ENCODE measurements at places on chromosomes 2 and 18.

- DNase-seq = peak; percentile 89
Observed at GRCh38 chr2:211367293-211367692, 810.9 kb downstream of the CPS1 start.

- DNase-seq = no peak
Observed at GRCh38 chr2:67713376-67713775, 316.2 kb downstream of the ETAA1 start.

GRCh38 chr18:40930211-40930882 is 1024.7 kb upstream of the PIK3C3 start:
- no peak for DNase-seq

DNA sequence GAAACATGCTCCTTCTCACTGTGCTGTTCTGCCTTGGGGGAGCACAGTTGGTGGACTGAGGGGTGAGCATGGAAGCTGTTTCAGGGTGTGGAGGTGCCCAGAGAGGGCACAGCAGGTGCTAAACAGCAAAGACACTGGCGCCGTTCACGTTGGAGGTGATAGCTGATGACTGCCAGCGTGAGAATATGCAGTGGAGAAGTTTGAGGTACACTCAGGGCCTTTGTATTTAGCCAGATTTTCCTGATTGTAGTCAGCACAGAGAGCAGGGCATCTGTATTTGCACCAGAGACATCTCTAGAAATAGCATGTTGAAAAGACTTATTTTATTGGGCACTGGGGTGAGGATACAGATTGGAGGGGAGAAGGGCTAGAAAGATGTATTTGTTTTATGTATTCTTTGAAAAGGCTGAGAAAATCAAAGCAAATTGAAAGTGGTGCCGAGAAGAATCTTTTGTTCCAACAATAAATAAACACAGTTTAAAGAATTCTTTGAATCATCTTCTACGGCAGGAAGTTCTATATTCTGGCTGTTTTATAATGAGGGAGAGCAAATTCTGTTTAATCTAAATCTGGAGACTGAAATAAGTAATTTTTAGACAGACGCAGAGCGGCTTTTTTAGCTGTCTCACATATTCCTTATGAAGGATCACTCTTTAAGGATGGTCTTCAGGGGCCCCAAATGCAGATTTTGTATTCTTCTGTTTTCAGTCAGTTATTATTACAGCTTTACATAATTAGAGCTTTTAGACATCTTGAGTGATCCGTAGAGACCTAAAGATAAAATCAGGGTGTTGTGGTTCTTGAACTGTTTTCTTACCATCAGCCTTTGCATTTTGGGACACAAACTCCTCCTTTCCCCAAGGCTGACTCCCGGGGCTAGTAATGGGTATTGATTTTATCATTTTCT is 7.1 kb downstream of the ZNF532 start:
- no peak for DNase-seq

DNA sequence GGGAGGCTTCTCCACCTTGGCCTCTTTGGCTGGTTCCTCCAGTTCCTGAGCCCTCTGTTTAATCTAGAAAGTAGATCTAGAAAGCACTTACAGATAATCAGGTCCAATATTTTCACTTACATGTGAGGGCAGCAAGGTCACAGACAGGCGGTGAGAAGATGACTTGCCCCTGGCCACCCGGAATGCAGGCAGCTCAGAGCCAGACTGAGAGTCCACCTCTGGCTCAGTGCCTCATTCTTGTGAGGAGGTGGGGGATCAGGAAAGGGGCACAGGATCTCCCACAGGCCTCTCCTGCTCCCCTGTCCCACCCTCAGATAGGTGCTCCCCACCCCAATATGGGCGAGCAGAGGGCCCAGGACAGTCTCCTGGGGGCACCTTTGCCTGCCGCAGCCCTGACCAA is 5.8 kb downstream of the WNT6 start:
- DNase-seq = no peak

- no peak for DNase-seq
Observed at GRCh38 chr2:64913357-64913869, 75.8 kb upstream of the SLC1A4 start.

DNA sequence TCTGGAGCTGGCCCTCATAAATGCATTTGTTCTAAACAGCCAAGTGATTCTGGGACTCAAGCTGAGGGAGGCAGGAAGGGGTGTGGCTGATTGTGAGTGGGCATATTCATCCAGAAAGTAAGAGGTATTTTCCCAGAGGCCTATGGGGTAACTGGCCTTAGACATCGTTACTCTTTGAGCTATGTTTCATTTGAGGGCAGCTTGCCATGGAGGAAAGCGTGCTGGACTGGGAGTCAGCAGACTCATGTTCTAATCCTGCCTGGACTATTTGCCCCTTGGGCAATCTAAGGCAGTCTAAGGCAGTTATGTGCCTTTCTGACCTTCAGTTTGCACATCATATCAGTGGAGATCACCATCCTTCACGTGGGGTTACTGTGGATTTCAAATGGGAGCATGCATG is 93.5 kb upstream of the SLC14A2 start:
- DNase-seq = peak; percentile 59

DNA sequence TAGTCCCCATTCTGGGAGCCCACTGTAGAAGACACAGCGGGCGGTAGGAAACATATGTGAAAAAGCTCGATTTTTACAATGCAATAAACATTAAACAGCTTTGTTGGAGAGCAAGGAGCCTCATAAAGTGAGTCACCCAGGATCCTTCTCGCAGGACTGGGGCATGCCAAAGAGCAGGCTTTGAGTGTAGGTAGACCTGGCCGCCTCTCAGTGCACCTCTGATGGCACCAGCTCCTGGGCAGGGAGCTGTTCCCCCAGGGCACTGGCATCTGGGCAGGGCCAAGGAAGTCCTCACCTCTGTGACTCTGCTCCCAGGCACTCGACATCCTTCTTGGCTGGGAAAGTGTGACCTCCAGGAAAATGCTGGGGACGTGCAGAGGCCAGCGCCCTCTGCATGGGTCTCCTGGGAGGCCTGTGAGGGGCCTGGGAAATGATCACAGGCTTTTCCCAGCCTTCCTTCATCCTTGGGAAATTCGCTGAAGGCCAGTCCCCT is 94.2 kb downstream of the POLR1A start:
- peak; percentile 36 for DNase-seq

- DNase-seq = no peak
Observed at GRCh38 chr2:160087854-160088745, 25.7 kb upstream of the PLA2R1 start.

GRCh38 chr2:235829726-235830125 is 335.9 kb downstream of the AGAP1 start:
- no peak for DNase-seq

DNA sequence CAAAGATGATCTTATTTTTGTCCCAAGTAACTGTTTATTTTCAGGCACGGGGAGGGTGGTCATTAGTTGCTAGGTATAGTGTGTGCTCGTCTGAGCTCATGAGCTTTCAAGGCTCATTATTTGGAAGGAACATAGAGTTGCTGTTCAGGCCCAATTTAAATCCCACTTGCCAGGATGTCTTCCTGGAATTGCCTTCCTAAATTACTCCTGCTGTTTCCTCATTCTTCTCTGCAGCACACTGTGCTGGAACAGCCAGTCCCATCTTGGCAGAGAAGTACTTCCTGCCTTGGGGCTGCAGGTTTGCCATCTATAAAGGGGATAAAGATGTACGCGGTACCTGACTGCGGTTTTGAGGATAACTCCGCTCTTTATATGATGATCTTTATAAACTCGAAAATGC is 37.3 kb downstream of the GREB1 start:
- no peak for DNase-seq

DNA sequence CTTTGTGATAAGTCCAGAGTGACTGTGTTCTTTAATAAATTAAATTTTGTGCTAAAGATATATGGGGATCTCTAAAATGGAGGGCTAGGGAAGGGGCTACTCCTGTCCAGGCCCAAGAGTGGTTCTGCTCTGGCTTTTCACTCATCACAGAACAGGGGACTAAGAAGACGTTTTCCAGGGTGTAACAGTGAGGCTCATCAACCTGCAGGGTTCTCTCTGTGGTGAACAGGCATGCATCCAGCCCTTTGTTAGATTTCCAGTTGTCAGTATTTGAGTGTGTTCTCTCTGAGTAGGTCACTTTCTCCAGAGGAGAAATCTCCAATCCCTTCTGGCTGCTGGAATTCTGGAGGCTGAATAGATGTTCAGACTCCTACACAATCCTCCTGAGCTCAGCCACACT is 408.9 kb downstream of the PLCL1 start:
- no peak for DNase-seq

GRCh38 chr18:65651192-65651591 is 99.6 kb upstream of the CDH7 start:
- DNase-seq = no peak

DNA sequence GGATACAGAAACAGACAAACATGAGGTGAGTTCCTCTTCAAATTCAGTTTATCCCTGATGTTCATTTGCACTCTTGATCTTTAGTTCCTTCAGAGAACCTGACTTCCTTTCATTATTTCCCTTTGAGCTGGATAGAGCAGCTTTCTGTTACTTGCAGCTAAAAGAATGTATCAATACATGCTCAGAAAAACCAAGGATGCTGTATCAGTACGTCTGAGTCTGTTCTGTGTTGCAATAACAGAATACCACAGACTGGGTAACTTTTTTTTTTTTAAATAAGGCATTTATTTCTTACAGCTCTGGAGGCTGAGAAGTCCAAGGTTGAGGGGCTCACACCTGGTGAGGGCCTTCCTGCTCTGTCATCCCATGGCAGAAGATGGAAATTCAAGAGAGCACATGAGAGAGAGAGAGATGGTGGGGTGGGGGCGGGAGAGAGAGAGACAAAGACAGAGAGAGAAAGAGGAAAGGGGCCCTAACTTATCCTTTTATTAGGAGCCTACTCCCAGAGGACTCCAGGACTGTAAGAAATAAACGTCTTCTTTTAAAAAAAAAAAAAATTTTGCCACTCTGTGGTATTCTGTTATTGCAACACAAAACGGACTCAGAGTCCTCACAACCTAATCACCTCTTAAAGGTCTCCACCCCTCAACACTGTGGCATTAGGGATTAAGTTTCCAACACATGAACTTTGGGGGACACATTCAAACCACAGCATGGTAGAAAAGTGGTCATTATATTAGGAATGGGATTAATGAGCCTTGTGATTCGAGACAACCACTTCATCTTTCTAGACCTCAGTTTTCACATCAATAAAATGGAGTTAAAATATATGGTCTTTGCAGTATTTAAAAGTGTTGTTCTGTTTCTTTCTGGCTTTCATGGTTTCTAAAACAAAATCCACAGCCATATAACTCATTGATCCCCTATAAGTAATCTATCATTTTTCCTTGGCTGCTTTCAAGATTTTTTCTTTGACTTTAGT is 18.4 kb upstream of the SELENOI start:
- DNase-seq = peak; percentile 51

DNA sequence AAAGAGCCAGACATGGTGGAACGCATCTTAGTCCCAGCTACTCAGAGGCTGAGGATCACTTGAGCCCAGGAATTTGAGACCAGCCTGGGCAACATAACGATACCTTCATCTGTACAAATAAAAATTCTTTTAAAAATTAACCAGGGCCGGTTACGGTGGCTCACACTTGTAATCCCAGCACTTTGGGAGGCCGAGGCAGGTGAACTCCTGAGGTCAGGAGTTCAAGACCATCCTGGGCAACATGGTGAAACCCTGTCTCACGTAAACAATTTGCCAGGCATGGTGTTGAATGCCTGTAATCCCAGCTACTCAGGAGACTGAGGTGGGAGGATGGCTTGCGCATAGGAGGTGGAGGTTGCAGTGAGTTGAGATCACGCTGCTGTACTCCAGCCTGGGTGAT is 25.8 kb upstream of the KCNG3 start:
- DNase-seq = peak; percentile 40

DNA sequence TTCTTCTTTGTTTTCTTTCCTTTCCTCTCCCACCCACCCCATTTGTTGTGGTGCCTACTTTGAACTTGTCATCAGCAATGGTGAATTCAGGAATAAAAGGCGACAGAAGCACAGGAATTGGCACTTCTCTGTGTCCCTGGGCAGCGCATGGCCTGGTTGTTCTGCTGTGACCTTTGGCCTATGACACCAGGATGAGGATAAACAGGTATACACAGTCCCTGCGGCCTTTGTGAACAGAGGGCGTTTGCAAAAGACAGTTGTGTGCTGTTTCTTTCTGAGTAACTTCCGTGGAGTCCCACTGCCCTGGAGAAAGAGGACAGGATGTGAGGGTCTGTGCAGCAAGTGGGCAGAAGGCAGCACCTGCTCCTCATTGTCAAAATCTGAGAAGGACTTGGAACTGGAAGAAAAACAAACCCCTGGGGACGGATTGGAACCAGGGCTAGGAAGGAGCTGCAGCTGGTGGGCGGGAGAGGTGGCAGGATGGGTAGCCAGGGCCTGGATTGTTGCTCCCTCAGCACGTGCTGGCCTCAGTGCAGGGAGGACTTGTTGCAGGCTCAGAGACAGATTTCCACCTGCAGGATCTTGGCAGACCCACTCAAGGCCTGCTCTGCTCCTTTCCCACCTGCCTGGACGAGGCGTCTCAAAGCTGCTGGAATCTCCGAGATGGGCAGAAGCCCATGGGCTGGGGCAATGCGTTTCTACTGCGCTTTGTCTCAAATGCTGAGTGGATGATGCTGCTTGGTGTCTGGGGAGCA is 159.5 kb downstream of the ACKR3 start:
- DNase-seq = no peak

DNA sequence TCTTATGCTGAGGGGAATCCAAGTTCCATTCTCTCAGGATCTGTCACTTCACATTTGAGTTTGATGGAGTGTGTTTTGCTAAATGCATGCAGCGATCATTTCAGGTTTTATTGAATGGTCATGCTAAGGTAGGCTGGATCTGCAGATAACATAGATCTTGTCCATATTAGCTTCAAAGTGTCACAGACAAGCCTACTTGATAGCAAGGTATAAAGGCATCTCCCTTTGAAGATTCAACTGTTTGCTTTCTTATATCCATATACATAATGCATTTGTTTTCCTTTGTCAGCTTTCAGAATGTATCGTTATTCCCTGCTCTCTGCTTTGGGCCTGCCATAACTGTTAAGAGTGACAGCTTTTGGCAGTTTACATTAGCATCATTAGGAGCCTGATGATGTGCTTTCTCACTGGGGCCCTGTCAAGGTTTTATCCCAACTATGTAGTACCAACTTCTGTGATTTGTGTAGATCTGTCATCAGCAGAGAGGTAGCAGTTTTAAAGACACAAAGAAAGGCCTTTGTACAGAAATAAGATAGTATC is 604.3 kb upstream of the CDH7 start:
- no peak for DNase-seq

GRCh38 chr2:186518945-186519344 is 32.9 kb downstream of the ZC3H15 start:
- DNase-seq = peak; percentile 95

GRCh38 chr18:79948719-79949411 is 2.6 kb downstream of the SLC66A2 start:
- DNase-seq = no peak

- DNase-seq = peak; percentile 100
Observed at GRCh38 chr2:111705711-111706336, 178.2 kb downstream of the ANAPC1 start.

GRCh38 chr2:115165529-115166109 is 723.2 kb downstream of the DPP10 start:
- DNase-seq = peak; percentile 33
